EH (cell line): ENCODE measurements at places on chromosomes 4 and X.

- no peak for DNase-seq
These were observed 341.9 kb downstream of the CAMK2D start for GRCh38 chr4:113419631-113420030.

- peak; percentile 51 for DNase-seq
These were observed 16.1 kb upstream of the TBC1D14 start for GRCh38 chr4:6893449-6894085.

- no peak for DNase-seq
These were observed 28.0 kb upstream of the AMBN start for GRCh38 chr4:70564033-70564432.

DNA sequence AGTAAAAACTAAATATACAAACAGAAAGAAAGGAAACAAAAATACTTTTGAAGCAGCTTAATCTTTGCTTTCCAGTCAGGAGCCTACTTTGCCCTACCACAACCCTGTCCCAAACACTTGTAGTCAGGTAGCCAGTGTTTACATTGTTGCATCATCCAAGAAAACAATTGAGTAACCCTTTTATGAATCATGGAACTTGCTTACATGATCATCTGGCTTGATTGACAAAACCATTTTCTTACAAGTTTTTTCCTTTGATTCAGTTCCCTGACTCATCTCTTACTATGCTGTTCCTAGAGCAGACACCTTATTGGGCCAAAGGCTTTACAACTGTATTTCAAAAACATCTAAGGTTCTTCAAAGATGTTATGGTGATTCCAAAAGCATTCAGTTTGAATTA lies 740.1 kb downstream of the KLHL13 start:
- no peak for DNase-seq

GRCh38 chr4:24529555-24529954 lies 54.8 kb downstream of the DHX15 start:
- no peak for DNase-seq

- peak; percentile 23 for DNase-seq
These were observed 23.1 kb downstream of the DACH2 start for GRCh38 chrX:86171366-86171765.

- peak; percentile 29 for DNase-seq
These were observed 100.9 kb downstream of the SLC34A2 start for GRCh38 chr4:25756503-25756902.

DNA sequence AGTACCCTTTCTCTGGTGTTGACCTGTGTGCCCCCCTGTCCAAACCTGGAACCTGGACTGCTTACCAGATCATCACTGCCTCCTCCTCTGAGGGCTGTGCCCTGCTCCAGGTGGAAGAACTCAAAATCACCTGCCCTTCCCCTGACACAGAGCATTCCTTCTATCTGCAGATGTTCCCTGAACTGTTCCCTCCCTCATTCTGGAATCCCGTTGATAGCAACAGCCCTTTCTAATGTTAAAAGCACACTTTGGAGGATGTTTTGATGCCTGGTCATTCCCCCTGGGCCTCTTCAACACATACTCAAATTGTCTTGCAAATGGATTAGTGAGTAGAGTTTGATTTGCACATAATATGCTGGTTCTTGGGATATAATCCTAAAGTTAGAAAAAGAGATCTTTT lies 225.8 kb downstream of the FGF13 start:
- DNase-seq = no peak

DNA sequence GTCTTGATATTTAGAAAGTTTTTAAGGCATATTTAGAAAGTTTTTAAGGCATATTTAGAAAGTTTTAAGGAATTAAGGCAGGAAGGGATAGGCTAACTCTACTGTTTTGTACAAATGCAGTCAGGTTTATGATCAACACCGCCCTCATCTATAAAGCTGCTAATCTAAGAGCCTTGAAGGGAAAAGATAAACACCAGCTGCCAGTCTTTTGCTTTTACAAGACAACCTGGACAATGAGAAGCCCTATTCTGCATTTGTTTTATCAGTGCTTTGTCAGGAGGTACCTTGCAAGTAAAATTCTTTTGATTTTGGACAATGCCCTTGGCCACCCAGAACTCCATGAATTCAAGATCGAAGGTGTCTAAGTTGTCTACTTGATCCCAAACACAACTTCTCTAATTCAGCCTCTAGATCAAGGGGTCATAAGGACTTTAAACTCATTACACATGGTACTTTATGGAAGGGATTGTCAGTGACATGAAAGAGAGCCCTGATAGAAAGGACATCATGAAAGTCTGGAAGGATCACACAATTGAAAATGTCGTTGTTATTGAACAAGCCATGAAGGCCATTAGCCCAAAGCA lies 39.8 kb downstream of the IL15 start:
- no peak for DNase-seq

- DNase-seq = no peak
These were observed at the start of gene SHROOM2 for GRCh38 chrX:9785944-9786797. TSS of gene SHROOM2 (plus strand) at chrX:9786429. CDS start at chrX:9786546, 117 bp downstream.

- no peak for DNase-seq
These were observed 304.9 kb downstream of the UNC5C start for GRCh38 chr4:95243892-95244291.

- no peak for DNase-seq
These were observed 17.0 kb downstream of the ENOX2 start for GRCh38 chrX:130885996-130886395.

GRCh38 chrX:39851745-39852455 lies 245.9 kb downstream of the BCOR start:
- DNase-seq = no peak

DNA sequence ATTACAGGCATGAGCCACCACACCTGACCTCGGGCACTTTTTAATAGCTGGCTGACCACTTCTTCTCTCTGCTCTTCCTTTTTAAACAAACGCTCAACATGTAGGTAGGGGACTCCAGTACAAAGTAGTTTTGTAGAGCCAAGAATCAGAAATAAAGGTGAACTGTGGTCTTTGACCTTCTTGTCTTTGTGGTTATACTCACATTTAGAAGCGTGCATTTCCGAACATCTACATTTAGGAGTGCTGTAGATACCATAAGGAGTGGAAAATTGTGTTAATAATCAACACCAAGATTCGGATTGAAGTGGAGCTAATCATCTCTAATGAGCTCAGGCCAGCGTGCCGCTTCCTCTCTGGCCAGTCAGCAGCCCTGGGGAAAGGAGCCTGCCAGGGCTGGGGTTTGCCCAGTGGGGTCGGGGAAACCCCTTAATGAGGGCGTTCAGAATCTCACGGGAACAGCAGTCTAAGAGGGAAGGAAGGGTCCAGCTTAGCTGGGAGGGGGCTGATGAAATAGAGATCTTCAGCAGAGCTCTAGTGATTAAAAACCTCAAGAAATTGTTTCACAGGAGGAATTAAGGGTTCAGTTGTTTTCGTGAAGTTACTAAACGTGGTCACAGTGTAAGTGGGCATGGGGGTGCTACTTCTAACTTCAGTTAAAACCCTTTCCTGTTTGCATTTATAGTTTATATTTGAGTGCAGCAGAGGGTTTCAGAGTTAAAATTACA lies 81.2 kb downstream of the GAB1 start:
- DNase-seq = no peak

GRCh38 chrX:122047261-122047660 lies 999.9 kb downstream of the GLUD2 start:
- peak; percentile 35 for DNase-seq

GRCh38 chr4:89586864-89587263 lies 250.1 kb downstream of the SNCA start:
- DNase-seq = peak; percentile 8

DNA sequence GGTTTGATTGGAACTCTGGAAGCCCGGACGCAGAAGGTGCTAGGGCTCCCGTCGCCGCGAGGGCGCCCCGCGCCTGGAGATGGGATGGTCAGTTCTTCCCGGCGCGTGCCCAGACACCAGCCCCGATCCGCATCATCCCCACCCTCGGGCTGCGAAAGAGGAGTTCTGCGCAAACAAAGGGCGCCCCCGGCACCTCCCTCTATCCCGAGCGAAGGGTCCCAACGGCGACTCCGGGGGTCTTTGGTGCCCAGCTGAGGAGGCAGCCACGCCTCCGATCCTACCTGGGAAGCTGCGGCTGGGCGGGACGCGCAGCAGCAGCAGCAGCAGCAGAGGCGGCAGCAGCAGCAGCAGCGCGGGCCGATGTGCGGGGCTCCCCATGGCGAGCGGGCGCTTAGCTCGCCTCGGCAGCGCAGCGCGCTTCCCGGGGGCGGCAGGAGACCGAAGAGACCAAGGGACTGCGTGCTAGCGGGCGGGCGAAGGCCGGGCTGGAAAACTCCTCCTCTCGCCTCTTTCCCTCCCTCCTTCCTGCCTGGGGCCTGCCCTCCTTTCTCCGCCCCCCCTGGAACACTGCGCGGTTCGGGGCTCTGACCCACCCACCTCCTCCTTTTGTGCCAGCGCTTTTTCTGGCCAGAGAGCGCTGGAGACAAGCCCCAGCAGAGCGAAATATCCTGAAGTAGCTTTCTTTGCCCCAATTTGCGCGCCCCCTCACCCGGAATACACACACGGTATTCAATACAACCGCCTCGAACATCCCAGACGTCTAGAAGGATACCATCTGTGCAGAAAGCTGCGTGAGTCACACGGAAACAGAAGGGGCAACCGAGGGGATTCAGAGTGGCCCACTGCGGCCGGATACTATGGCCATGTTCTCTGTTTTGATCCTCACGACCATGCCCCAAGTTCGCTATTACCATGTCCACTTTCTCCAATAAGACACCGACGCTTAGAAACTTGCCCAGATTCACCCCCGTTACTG lies at the start of gene SRPX:
Gene SRPX (minus strand): TSS at position 457 of the 976 bp plus-strand sequence. CDS start 79 bp downstream, at position 378.
- DNase-seq = peak; percentile 33

DNA sequence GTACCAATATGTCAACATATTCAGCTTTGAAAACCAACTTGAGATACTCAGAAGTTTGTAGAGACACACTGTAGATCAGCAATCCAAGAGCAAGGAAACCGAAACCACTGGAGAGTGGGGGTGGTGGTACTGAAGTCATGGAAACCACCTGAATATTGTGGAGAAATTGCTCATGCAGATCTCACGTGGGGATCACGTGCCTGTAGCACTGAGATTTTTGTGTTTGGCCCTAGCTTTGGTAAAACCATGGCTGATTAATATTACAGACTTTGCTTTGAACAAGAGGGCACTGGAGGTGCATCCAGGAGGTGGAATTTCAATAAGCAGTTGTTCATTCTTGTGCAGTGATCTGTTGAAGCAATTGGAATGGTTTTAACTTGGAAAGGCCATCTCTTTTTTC lies 47.2 kb downstream of the GBA3 start:
- DNase-seq = no peak

GRCh38 chr4:145719752-145720624 lies 40.0 kb downstream of the C4orf51 start:
- no peak for DNase-seq

DNA sequence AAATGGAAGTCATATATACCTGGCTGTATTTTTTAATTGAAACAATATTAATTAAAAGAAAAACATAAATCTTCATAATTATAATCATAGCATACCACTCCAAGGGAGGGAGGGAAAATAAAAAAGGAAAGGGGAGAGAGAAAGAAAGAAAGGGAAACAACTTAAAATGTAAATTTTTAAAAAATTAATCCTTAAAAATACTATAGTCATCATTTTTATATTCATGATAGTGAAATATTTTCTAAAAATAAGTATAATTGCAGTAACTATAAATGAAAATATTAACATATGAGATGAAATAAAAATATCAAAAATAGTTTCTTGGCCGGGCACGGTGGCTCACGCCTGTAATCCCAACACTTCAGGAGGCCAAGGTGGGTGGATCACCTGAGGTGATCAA lies 59.2 kb downstream of the DDX60L start:
- DNase-seq = no peak

GRCh38 chrX:118252967-118253366 lies 92.9 kb upstream of the WDR44 start:
- no peak for DNase-seq

DNA sequence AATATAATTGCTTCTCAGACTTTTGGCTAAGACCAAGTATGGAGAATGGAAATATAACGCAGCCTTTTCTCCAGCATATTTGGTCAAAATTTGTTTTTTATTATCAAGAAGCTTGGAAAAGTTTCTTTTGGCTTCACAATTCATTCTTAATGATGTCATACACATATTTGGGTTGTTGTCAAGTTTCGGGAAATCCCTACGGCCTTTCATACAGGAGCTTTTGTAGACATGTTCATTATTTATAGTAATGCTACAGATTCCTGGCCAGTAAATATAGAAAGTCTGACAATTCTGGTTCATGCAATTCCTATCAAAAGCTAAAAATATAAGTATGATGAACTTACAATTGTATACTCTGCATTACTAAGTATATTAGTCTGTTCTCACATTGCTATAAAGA lies 112.9 kb downstream of the IRF2 start:
- DNase-seq = no peak

- no peak for DNase-seq
These were observed 47.6 kb downstream of the SH3KBP1 start for GRCh38 chrX:19839770-19840254.

DNA sequence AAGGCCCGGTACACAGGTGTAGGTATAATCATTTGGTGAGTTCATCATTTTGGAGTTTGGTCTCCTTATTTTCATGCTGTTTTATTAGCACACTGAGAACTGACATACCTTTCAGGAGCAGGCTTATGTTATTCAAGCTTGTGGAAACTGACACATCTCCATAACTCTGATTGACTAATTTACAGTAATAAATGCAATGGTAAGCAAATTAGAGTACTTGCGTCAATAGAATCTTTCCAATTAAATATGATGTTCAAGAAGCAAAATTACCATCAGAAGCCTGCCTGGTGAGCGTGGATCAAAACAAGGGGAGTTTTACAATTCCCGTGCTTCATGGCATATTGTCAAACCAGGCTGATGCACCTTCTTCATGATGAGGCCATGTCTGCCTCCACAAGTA lies 210.7 kb upstream of the GPRIN3 start:
- no peak for DNase-seq

DNA sequence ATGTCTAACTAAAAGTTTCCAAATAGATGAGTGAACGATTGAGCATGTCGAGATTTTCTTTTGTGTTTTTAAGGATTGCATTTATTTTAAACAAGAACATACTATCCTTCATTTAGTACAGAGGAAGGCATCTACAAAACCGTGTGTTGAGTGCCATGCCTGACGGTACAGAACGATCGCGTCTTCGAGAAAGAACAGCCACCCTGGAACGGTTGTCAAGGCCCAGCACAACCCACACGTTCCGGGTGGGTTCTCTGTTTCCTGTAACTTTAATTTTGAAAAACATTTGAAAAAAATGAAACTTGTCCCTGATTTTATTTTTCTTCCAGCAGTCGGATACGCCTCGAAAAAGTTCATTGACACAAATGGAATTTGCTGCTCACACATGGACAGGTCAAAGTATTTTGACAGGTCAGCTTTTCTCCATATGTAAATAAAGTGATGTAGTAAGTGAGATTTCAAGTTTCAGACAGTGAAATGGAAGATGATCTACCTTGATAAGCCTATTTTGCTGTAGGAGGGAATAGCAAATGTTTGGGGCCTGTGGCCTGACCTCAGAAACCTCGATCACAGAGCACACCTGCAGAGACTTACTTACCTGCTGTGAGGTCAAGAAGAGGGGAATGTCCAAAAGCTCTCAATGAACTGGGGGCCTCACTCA lies 24.4 kb upstream of the CYP4V2 start:
- DNase-seq = no peak
